GM19239 (cell line): ENCODE measurements at places on chromosomes 5 and 9.
A peak's percentile ranks its signal among the peaks of the same experiment; 100 is the strongest.

GRCh38 chr5:137392261-137392660 is 106.9 kb downstream of the SPOCK1 start:
- DNase-seq: no peak

GRCh38 chr5:62256161-62257019 is 49.6 kb upstream of the KIF2A start:
- peak; percentile 2 for DNase-seq

DNA sequence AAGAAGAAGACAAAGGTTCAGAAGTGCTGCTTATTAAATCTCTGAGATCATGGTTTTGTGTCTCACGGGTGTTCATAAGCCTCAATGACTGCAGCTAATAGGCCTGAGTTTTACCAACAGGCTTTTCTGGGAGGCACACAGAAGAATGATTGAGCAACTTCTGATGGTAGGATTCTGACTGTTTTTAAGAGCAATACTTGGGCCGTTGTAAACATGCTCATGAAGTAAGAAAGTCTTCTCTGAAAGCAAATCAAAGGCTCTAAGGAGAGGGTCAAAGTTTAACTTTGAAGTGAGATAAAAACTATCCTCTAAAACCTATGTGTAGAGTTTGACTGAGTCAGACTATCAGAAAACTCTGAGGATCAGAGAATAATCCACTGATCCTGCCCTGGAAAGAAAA is 390.9 kb upstream of the DAB2 start:
- no peak for DNase-seq

GRCh38 chr5:168984135-168984675 is 316.7 kb downstream of the SLIT3 start:
- DNase-seq: no peak
